ENCODE measurements at places on chromosomes 6 and 20.

- no peak for DNase-seq
Measured at GRCh38 chr6:17635568-17635967, 35.5 kb downstream of the FAM8A1 start.

DNA sequence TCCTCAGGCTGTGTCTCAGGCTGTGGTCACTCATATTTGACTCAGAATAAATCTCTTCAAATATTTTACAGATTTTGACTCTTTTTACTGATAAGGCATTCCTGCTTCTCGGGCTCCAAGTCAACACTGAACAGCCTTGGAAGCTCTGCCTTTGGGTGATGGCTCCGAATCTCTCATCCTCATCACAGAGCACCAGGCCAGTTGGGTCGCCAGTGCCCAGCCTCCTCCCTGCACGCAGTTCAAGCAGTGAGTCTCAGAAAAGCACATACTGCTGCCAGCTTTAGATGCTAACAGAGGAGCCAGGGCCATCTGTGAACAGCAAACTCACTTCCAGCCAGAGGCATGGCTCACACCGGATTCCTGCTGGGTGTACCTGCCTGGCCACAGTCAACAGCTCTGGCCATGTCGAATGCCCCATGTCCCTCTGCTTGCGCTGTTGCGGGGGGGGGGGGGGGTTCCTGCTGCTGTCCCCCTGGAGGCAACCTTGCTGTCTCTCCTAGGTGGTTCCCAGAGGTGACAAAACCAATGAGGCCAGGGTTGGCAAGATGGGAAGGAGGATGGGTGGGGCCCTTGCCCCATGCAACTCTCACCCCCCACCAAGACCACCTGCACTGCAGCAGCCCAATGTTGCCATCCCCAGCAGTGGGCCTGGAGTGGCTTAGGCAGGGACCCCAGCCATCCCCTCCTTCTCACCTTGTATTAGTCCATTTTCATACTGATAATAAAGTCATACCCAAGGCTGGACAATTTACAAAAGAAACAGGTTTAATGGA, 248.8 kb downstream of the ERMARD start:
- no peak for DNase-seq

- DNase-seq: no peak
Measured at GRCh38 chr6:11989386-11989785, 22.7 kb upstream of the HIVEP1 start.

DNA sequence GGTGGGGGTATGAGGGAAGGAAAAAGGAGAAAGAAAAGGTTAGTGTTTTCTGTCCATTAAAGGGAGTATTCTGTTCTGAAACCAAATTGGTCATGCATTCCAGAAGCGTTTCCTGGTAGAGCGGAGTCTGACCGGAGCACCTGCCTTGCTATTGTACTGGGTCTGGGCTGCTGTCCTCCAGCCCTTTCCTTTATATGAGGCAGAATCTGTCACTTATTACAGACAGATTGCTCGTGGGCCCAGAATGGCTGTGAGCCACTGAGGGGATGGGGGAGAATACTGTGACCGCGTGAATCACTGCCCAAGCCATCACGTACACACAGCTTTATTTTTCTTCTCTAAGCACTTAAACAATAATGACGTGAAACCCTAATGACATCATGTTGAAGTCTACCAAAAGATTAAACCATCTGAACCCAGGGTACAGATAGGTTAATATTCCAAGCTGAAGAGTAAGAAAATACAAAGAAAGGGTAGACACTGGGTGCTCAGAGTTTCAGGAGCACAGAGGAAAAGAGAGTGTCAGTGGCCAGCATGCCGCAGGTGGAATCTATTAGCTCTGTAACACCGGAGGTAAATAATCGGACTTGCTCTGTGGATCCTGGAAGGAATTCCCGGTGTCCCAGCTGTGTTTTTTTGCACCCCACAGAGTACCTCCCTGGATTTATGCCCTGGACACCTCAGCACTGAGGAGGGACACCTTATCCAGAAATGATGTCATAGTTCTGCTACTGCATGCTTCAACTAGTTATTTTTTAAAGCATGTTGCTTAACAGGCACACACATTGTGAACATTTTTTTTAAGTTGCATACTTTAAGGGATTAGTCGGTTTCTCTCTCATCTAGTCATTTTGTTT, 573.3 kb downstream of the PKHD1 start:
- peak; percentile 78 for DNase-seq

DNA sequence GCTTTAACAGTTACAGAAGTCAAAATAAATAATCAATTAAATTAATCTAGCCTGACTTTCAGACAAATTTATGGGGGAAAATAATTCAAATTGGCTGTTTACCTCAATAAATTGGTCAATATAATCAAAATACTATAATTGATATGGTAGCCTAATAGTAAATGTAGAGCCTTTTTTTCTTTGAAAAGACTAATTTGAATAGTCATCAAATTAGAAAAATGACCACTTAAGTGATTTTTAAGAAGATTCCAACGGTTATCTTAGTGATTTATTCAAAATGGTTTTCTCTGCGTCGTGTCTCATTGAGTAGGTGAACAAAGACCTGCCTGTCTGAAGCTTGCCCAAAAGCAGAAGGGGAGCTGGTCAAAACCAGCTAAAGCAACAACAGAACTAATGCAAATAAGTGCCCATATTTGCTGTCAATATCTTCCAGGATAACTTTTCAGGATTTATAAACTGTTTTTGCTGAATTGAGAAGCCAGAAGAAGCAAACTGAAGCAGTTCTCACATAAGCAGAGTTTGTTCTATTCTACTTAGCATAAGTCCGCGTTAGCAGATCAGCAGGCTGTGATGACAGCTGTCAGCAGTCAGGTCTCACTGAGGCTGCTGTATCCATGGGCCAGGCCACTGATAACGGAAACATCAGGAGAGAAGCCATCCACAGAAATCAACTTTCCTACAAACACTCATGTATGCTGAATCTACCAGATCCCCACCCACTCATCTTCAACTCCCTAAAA, 7.0 kb downstream of the RCAN2 start:
- DNase-seq: no peak

DNA sequence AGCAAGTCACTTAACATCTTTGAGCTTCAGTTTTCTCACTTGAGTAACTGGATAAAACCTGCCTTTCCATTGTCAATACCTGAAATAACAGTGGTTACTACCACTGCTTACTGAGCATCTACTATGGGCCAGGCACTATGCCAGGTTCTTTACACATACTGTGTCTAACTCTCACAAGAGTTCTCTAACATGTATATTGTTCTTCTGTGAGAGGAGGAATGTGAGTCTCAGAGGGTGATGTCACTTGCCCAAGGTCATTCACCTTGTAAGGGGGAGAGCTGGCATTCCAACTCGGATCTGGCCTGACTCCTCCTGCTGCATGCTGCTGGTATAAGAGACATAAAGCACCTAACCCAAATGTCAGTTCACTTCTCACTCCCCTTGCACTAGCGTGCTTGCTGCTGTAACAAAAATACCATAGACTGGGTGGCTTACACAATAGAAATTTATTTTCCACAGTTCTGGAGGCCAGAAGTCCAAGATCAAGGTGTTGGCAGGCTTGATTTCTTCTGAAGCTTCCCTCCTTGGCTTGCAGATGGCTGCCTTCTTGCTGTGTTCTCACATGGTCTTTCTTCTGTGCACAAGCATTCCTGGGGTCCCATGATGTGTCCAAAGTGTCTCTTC, 21.9 kb upstream of the SGK2 start:
- no peak for DNase-seq

DNA sequence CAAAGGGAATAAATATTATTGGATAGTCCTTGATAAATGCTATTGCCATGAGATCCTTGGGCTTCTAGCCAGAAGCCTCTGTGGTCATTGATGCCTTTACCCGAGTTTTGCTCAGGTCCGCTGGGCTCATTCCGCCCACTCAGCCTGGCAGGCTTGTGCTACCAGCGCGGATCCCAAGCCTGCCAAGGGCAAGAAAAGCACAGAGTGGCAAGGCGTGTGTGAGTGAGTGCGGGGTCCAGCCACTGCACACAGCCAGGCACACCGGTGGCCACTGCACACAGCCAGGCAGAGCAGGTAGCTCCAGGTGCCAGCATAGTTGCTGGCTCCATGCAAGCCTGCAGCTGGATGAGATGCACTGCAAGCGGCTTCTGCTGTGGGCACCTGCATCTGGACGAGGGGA, 38.7 kb downstream of the STK38 start:
- no peak for DNase-seq

GRCh38 chr6:118813775-118814174, 80.2 kb upstream of the ASF1A start:
- no peak for DNase-seq

- no peak for DNase-seq
Measured at GRCh38 chr20:37902504-37903313, at the start of gene VSTM2L. Gene VSTM2L (plus strand): TSS chr20:37903127. CDS start chr20:37903351, 224 bp downstream.

DNA sequence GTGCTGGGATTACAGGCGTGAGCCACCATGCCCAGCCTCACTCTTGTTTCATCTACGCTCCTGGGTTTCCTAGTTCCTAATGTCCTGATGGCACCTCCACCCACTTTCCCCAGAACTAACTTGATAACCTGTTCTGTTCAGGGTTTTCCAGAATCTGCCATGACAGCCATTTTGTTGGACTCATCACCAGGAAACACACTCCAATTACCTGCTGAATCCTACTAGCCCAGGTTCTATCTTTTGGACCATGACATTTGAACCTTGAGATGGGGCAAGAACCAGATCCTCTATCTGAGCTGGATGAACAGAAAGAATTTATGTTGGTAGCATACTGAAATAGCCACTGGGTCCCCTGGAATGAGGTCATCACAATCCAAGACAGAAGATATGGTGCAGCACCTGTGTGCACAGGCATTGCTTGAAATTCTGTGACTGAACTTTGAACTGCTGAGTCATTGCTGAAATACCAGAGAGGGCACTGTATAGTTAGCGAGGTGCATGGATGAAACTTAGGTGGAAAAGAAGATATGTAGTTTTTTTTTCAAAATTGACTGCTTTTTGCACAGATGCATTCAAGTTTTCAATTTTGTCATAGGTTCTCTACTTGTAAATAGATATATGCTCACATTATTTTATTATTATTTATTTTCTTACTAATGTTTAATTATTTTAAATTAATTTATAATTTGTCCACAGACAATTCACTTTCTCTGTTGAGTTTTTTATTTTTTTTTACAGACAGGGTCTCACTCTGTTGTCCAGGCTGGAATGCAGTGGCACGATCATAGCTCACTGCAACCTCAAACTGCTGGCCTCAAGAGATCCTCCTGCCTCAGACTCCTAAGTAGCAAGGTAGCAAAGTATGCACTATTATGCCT, 42.8 kb upstream of the TASP1 start:
- DNase-seq: no peak

DNA sequence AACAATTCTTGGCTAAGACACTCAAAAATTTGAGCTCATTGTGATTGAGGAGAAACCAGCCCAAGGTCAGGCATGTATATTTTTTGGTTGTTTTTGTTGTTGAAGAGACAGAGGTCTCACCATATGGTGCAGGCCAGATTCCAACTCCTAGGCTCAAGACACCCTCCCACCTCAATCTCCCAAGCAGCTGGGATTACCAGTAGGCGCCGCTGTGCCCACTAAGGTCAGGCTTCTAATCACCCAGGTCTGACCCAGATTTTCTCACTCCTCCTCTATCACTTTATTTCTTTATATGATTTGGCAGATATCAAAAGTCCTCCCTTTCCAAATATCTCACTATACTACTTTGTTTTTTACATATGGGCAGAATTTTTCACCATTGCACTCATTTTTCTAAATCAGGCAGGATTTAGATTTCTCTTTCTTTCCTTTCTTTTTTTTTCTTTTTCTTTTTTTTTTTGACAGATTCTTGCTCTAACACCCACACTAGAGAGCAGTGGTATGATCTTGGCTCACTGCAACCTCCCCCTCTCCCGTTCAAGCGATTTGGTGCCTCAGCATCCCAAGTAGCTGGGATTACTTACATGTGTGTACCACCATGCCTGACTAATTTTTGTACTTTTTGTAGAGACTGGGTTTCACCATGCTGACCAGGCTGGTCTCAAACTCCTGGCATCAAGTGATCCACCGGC, 1.7 kb upstream of the C6orf141 start:
- no peak for DNase-seq

GRCh38 chr20:31573555-31574321, 31.4 kb upstream of the ID1 start:
- DNase-seq: no peak

DNA sequence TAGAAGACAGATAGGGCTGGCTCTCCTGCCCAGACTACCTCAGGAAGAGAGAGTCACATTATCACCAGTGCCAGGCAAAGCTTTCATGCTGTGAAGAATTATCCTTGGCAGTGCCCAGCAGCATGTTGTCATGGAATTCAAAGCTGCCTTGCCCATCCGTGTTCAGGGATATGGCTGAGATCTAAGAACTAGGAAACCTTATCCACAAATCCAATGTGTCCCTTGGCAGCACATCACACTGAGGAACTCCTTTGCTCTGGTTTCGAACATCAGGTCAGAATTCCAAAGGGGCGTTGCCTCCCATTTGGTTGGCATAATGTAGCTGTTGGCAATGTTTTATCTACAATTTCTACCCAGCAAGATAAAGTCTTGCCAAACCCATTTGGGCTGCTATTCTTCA, 52.7 kb downstream of the ADGRF1 start:
- DNase-seq: no peak

DNA sequence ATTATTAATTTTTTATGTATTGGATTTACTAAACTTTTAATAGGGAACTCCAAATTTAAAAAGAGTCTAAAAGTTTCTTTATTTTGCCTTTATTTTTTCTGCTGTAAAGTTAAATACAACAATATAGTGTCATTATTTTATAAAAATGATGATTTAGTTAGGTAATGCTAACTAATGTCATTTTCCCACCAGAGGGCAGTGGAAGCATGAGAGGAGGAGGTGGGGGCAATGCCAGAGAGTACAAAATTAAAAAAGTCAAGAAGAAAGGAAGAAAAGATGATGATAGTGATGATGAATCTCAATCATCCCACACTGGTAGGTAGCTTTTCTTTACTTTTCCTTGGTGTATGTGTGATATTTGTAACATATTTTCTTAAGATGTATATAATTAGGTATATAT, 20.2 kb upstream of the FHL5 start:
- DNase-seq: no peak

Data from keratinocyte (primary cell).